Activated CD4-positive, alpha-beta memory T cell treated with anti-CD3 and anti-CD28 coated beads for 36 hours (primary cell): ENCODE measurements at places on chromosomes 4 and X. TPM values are rescaled to one million over a fixed set of nuclear protein-coding genes. Genes with fewer than 3 reads are reported as not detected.
A peak's percentile ranks its signal among the peaks of the same experiment; 100 is the strongest.

DNA sequence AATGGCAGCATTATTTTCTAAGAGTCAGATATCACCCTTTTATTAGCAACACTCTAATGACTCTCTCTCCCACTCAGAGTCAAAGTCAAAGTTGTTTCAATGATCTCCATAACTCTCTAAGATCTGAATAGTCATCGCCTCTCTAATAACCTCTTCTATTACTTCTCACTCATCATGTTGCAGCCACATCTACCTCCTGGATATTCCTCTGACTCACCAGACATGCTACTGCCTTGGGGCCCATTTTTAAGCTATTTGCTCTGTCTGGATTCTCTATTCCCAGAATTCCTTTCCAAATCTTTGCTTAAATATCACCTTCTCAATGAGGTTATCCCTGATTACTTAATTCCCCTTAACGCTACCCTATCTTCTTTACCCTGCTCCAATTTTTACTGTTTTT is 391.8 kb upstream of the MAGEB16 start:
- DNase-seq = no peak

DNA sequence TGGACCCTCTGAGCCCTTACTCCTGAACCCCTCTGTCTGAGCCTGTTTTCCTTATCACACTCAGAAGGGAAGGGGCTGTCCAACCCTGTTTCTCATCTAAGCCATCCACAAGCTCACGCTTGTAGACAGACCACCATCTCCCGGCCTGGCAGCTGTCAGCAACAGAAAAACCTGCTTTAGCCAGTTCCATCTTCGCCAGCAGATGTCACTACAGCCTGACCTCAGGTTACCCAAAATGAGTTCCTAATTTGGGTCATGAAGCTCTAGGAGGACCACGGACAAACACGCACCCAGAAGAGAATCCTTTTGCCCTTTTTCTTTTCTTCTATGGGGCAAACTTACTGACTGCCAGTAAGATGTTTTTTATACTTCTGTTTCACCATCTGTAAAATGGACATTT is 445.4 kb downstream of the BCOR start:
- DNase-seq = peak; percentile 44

DNA sequence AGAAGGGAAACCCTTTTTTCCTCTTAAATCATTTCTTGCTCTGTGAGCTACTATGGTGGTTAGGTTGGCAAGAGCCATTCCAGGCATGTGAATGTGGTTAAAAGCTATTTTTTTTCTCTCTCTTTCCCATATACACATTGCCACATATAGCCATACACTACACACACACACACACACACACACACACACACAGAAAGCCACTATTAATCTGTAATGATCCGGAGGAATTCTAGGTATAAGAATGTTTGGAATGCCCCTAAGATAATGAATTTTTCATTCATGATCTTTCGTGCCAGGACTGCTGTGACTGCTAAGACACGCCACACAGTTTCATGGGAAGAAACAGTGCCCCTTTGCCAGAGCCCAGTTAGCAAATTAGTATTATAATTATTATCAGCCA is 21.8 kb upstream of the TLL1 start:
- DNase-seq = no peak

DNA sequence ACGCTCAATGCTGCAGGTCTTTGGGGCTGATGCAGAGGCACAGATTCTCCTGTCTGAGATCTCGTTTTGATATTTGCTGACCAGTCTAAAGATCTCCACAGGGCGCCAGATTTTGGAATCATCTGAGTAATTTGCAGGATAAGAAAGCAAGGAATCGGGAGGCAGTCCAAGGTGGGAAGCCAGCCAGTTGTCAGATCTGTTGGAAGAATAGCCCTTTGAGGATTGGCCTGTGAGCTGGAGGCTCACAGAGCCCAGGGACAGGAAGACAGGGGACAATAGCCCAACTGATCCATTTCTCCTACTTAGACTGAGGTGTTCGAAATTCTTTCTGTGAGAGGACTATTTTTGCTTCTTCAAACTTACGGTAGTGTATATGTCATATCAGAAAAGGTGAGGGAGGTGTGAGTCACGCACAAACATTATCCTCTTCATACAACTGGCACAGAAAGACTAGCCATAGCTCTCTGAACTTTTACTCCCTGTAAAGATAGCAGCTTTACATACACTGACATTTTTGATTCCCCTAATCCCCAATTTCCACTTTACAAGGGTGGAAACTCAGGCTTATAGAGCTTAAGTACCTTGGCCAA is 8.8 kb downstream of the DIPK2B start:
- no peak for DNase-seq

DNA sequence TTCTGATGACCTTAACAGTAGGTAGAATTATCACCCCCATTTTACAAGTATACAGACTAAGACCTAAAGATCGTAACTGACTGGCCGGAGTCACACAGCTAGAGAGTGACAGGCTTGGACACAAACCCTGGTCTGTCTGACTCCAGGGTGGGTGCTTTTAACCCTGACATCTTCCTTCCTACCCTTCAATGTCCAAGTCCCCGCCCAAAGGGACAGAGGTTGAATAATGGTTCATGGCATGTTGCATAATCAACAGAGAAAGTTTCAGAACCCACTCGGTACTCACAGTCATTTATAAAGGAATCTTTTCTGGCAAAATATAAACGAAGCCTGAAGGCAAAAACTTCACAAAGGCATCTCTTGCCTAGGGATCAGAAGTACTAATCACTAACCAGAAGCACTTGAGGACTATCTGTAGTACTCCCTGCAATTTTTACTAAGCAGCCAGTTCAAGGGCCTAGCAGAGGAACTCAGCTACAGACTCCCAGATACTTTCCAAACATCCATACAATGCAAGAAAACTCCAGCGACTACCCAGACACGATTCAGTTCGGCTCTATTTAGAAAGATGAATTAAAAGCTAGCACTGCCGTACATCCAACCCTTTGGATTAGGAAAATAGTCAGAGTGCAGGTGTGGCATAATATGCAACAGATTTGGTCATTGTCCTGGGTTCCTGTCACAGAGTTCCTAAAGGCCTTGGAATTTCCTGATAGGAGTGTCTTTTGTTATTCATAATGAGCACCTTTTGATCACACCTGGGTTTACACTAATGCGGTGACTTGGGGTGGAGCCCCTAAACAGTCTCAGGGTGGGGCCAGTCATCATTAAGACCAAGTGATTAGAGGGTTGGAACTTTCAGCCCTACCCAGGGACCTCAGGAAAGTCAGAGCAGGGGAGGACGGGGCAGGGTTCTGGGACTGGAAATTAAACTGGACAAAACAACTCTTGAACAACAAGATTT is 44.0 kb downstream of the RELL1 start:
- DNase-seq = no peak

- no peak for DNase-seq
These were observed 79.2 kb downstream of the ARAP2 start for GRCh38 chr4:36164900-36165630.

DNA sequence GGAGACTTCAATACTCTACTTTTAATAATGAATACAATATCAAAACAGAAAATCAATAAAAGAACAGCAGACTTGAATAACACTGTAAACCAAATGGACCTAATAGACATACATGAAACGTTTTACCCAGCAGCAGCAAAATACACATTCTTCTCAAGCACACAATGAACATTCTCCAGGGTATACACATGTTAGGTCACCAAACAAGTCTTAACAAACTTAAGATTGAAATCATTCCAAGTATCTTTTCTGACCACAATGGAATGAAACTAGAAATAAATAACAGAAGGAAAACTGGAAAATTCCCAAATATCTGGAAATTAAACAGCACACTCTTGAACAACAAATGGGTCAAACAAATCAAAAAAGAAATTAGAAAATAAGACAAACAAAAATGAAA is 145.0 kb upstream of the CT83 start:
- DNase-seq = no peak

DNA sequence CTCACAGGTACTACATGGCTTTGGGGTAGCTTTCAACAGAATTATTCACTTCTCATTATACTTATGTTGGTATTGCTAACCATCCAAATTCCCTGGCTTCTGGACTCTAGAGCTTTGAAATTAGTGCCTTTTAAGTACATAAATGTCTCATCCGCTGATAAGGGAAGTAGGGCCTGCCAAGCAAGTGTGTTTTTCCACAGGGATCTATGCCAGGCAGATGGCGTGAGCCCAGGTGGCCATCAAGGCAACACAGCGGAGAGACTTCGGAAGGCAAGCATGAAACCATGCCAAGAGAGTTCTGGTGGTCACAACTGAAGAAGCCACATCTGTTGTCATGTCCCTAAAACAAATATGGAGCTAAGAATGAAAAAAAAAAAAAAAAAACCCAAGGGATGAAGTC is 503.1 kb upstream of the LCORL start:
- DNase-seq = no peak

- no peak for DNase-seq
These were observed 27.3 kb downstream of the ZNF330 start for GRCh38 chr4:141248029-141248428.

DNA sequence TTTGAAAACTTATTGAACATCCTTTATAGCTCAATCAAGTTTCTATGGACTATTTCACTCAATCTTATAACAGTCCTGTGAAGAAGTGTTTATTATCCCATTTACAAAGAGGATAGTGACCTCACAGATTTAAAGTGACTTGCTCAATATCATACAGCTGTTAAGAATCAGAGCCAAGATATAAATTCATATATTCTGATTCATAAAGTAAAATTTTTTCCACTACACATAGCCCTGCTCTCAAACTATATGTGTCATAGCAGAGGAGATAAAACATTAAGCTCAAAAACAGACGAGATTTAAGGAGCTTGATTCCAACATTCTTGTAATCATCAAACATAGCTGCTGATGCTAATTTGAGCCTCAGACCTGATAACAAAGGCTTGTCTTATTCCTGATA is 226.8 kb downstream of the CAMK2D start:
- DNase-seq = no peak

DNA sequence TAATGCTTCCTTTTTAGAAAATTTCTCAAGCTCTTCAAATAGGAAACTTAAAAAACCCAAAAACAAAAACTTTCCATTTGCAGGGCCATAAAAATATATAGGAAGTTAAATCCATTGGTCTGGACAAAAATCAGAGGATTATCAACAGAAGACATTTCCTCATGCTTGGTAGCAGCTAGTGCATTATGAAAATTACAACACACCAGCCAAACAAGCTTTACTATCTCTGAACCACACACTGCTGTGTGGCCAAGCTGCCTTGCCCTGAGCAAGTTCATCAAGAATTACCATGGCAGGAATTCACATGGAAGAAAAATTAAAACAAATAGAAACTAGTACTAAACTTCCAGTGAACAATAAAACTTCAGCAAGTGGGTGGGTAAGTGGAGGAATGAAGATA is 3.6 kb downstream of the USP46 start:
- DNase-seq = no peak

- DNase-seq = no peak
These were observed 61.6 kb upstream of the PDGFRA start for GRCh38 chr4:54167508-54167907.

- DNase-seq = peak; percentile 69
These were observed 175.3 kb downstream of the TSPAN5 start for GRCh38 chr4:98482847-98483806.

GRCh38 chrX:68868902-68869800 is 40.3 kb downstream of the EFNB1 start:
- DNase-seq = no peak

DNA sequence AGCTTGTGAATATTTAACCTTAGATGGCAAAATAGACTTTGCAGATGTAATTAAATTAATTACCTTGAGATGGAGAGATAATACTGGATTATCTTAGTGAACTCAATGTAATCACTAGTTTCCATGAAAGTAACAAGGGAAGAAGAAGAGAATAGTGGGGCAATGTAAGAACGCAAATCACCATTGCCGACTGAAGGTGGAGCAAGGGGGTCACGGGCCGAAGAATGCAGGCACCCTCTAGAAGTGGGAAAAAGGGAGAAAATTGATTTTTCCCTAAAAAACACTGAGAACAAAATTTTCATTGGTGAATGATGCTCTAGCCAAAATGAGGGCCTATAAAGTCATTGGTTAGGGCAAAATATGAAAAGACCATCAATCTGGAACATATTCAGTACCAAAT is 375.6 kb upstream of the EPHA5 start:
- no peak for DNase-seq

DNA sequence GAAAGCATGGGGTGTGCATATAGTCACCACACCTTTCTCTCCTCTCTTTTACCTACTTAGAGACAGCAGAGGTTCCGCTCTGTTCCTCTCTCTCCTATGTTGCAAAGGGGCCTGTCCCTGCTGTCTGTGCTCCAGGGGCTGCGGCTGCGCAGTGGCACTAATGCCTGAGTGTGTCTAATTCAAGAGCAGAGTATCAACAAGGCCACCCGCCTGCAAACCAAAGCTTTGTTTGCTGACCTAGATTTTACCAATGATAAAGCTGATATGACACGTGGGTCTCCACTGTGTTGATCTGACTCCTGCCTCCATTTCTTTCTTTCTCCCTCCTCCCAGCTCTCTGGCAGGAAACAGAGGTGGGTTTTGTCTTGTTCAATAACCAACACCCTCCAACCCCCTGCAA is 74.9 kb downstream of the NSG1 start:
- DNase-seq = peak; percentile 80

DNA sequence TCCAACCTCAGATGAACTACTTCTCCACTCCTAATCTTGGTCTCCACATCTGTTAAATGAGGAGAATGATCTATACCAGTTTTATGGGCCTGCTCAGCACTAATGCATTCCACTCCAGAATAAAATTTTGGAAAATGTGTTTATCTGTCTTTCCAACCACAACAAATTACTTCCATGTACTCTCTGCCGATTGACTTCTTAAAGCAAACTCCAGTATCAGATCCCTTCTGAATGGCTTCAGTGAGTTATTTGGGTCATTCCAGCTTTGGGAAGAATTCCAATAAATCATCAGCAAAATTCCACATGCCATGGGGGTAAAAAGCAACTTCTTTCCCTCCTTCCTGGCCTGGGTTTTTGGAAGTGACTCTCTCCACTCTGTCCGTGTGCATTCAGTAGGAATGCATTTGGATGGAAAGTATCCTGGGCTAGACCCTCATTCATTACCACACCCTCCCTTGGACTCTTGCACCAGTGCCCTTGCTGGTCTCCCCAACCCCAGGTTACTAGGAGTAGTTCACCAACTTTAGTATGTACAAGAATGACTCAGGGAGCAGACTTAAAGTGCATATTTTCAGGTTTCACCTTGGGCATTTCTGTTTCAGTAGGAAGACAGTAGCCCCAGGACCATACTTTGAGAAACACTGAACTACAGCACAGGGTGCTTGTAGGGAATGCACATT is 15.4 kb upstream of the ADH6 start:
- no peak for DNase-seq

GRCh38 chr4:2888886-2889285 is 45.2 kb downstream of the ADD1 start:
- DNase-seq = no peak

GRCh38 chrX:71941145-71941544 is 30.5 kb downstream of the NHSL2 start:
- DNase-seq = no peak

The ADH7 gene
- not detected for total RNA-seq

The ITGB1BP2 gene
- total RNA-seq = 4.8 TPM

The HPSE gene
- 16.5 TPM for total RNA-seq

The MAOA gene
- 14.8 TPM for total RNA-seq

The LRCH2 gene
- total RNA-seq = not detected

The LDB2 gene
- not detected for total RNA-seq

The PI4K2B gene
- 42.3 TPM for total RNA-seq

The GYPB gene
- total RNA-seq = not detected

The CDS1 gene
- 0.17 TPM for total RNA-seq

The CDKL2 gene
- total RNA-seq = 0.97 TPM
